ENCODE measurements at places on chromosomes 2 and 18.

DNA sequence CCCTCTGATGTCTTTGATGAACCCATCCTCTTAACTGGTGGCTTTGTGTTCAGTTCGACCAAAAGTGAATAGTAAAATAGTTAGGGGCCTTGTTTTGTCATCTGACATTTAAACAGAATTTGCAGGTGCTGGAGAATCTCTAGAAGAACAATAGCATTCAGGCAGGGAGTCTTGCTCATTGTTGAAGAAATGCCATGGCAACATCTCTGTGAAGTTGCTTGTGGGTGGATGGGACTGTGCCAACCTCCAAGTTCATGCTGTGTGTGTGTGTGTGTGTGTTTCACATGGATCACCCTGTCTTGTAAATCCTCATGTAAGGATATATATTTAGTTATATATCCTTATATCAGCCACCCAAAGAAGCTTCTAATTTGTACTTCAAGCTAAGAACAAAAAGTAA, 66.7 kb downstream of the SKA1 start:
- no peak for DNase-seq

DNA sequence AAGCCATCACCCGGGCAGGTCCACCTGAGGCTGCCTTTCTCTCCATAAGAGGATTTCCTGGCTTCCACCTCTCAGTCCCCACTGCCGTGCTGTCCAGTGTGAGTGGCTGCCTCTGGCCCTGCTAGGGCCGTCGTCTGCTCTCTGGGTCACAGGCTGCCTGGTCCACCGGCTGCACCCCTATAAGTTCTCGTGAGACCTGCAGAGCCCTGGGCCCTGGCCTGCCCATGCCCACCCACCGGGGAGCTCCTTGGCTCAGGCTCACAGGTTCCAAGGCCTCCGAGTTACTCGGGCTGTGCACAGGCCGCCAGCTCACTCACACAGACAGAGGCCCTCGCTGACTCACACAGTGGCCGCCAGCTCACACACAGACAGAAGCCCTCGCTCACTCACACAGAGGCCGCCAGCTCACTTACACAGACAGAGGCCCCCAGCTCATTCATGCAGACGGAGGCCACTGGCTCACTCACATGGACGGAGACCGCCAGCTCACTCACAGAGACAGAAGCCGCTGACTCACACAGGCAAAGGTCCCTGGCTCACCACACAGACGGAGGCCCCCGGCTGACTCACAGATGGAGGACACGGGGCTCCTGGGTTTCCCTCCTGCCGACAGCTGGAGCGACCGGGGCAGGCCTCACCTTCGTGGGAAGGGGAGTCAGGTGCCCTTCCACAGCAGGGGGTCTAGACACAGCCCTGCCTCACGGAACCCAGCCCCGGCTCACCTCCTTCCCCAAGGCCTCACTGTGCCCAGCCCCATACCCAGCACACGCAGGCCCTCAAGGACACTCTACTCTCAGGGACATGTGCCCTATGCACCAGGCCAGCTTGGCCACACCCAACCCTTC, 334.1 kb upstream of the MYT1L start:
- DNase-seq: no peak

DNA sequence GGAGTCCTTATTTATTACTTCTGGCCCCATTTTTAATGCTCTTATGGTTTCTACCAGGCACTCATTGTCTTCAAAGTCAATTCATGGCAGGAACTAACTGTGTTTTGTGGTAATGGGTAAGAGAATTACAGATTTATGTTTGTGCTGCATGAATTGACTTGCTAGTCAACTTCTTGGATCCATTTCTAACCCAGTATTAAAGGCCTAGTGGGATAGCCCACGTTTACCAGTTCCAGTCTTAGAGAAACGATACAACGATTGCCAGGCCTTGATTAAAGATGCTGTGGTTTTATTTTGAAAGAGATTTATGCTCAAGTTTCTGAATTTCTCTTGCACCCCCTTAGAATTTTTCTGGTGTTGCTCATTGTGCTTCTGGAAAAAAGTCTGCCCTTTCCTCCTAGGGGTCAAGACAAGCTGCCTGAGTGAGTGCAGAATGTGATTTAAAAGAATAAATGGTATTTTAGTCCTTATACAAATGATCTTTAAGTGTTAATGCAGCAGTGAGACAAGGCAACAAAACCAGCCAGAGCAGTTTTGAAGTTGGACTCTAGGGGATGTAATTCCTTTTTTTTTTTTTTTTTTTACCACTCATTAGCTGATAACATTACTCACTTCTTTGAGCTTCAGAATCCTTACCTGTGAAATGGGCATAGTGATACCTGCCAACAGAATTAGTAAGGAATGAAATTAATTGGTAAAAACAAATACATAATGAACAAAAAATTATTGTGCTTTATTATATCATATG, 101.5 kb downstream of the ARHGAP15 start:
- DNase-seq: no peak

GRCh38 chr2:42980764-42981416, 188.5 kb upstream of the HAAO start:
- DNase-seq: no peak

DNA sequence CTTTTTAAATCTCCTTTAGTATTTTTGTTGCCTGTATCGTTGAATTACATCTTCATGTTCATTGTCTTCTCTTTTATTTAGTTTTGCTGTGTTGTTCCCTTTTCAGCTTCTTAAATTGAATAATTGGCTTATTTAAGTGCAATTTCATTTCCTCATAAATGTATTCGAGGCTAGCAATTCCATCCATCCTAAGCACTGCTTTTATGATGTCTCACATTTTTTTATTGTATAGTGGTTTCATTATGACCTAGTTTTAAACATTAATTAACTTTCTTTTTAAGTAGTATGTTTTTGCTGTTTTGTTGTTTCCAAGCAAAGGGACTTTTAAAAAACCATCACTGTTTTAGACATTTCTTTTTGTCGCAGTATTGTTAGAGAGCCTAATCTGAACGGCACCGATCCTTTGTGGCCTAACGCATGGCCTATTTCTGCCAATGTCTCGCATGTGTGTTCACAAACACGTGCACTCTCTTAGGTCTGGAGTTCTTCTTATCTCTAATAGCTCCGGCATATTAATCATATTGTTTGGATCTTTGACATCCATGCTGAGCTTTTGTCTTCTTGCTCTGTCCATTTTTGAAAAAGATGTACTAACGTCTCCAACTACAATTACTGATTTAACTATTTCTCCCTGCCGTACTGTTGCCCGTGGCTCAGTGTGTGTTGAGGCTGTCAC, 59.6 kb upstream of the ZNF516 start:
- DNase-seq: no peak

GRCh38 chr2:134447669-134448068, 193.8 kb downstream of the MGAT5 start:
- no peak for DNase-seq

- no peak for DNase-seq
Measured at GRCh38 chr2:56128235-56128634, 55.6 kb upstream of the CCDC85A start.

DNA sequence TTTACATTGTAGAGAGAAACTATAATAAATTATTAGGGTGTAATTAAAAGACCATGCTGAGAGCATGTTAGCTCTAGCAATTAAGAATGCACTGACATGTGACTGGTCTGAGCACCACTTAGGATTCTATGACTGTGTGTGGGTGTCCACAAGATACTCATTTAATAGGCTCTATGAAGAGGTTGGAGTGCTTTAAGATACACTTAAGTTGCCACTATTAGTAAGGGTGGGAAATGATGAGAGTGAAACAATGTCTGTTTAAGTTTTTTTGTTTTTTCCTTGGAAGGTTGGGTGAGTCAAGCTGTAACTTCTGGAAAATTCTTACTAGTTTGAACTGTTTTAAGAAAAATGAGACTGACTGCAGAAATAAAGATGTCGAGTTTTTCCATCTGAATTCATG, 1.8 kb upstream of the FAP start:
- no peak for DNase-seq

DNA sequence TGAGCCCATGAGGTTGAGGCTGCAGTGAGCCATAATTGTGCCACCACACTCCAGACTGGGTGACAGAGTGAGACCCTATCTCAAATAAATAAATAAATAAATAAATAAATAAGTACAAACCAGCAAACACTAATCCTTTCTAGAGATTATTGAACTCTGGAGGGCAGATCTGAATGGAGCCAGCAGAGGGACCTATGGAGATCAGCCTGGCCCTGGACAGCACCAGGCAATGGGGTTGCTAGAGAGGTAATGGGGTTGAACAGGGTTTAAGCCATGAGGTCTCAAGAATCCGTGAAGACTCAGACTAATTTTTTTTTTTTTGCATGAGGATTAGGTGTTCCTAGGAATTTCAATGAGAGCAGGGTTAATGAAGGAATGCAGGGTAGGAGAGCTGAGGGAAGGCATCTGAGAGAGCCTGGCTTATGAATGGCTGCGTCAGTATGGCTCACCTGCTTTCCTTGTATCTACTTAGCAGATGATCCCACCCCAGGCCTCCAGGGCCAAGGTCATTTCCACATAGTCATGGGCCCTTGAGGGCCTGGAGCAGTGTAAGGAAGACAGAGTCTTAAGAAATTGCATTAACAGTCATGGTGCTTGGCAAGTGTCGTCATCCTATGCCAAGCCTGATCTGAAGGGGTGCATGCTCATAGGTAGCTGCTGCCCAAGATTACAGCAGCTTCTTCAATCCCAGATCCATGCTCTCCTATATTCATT, 34.6 kb upstream of the IL37 start:
- no peak for DNase-seq

GRCh38 chr18:65073060-65073550, 677.7 kb upstream of the CDH7 start:
- DNase-seq: no peak

Data from stimulated activated CD8-positive, alpha-beta memory T cell treated with anti-CD3 and anti-CD28 coated beads, Interleukin-7, amount 100 ng/mL, for 1 hour (primary cell).